ENCODE measurements at places on chromosomes 5 and 9.

DNA sequence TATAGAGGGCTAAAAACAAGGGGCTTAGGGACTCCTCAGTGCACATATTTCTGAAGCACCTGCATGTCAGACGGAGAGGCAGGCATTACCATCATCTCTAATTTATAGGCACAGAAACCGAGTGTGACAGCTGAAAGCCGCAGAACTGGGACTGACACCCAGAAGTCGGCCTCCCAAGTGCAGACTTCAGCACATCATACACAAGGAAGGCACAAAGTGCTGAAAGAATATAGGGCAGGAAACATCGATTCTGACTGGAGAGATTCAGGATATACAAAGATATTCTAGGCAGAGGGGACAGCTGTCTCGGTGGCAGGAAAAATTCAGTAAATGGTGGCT lies 11.2 kb downstream of the MRPS27 start:
- no peak for DNase-seq

DNA sequence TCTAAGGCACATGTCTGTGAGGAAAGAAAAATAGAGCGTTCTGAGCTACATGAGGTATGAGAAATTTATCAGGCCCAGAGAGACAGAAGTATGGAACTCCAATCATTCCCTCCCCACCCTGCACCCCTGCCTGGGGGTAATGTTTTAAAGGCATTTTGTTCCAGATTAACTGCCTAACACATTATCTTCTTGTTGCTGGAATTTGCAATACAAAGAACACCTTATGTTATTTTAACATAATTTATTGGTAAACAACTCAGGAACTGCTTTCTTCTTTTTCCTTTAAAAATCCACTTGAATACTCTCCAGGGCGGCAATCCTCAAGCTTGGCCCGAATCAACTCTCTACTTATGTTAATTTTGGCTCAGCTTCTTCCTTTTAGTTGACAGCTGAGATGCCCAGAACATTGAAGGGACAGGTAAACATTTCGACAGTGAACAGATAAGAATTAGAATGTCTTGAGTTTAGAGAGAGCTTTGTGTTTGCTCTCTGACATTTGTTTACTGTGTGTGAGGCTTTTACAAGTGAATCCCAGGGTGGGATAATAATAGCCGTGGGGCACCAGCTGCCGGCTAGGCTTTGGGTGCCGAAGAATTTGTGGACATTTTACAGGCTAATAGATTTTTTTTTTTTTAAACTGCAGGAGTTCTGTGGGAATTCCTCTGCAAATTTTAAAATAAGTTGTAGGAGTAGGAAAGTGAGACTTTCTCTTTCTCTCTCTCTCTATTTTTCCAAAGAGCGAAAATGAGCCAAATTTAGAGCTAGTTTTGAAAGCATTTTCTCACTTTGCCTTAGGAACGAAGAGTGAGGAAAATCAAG lies 96.4 kb upstream of the TAF11L2 start:
- DNase-seq, result no peak

DNA sequence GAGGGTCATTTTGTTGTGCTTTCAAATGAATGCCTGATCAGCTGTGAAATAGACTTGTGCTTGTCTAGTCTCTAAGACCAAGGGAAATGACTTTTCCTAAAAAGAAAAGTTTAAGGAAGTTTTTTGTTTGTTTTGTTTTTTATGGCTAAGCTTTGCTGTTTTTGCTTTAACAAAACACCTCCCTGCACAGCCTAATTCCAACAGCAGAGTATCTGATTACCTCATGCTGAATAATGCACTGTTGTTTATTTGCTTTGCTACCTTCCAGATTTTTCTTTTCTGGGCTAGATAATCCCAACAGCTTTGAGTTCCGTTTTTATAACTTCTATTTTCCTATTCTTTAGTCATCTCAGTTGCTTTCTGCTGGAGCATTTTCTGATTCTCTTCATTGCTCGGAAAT lies 95.8 kb downstream of the AOPEP start:
- no peak for DNase-seq

DNA sequence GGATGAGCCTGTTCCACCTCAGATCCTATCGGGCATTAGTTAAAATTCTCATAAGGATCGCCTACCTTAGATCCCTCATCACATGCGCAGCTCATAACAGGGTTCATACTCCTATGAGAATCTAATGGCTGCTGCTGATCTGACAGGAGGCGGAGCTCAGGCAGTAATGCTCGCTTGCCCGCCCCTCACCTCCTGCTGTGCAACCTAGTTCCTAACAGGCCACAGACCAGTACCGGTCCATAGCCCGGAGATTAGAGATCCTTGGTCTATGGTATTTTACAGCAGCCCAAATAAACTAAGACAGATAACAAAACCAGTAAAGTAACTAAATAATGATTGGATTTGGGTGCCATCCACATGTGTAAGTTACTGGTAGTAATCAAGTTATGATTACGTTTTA lies 17.5 kb downstream of the GOLPH3 start:
- DNase-seq, result no peak

DNA sequence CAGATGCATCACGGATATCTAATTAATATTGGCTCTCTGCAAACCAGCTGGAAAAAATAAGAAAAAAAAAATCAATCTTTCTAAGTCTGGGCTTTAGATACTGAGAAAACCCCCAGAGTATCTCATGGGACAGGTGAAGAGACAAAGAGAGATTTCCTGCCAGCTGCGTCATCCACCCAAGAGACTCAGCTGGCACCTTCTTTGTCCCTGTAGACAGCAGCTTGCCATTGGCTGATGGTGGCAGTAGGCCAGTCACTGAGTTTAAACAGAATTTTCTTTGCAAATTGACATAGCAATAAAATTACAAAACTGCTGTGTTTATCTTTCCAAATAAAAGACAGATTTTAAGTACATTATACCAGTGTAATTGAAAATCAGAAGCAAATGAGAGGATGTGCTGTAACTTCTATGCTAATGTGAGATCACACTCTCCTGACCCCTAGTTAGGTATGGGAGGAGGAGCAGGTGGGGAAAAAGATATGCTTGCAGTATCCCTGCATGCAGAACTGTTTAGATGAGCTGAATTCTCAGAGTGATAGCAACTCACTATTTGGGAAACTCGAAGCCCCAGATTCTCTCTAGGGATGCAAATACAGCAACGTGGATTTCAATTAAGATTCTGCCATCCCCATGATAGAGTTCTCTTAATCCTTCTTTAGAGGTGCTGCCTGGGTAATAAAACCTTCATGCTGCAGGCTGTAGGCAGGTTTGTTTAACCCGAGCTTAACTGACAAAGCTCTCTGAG lies 72.2 kb downstream of the NMUR2 start:
- no peak for DNase-seq

DNA sequence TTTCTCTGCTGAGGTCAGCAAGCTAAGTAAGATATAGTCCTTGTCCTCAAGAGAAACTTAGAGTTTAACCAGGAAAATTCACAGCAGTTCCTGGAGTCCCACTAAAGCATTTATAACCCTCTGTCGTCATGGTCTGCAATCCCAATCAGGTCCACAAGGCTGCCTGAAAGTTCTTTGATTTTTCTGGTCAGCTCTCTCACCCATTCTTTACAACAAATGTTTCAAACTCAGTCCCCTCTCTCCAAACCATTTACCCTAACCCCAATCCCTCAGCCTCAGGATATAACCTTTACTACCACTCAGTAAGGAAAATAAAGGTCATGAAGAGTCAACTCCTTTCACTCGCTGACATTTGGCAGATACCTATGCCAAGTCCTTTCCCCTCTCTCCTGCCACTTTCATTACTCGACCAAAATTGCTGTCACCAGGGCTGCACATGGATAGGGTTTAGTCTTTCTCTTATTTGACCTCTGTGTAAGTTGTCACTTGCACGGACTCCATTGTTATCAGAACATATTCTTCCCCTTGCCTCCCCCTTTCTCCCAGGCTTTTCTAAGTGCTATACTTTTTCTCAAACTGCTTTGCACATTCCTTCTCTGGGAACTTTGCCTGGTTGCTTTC lies 936.6 kb downstream of the NR2F1-AS1 start:
- no peak for DNase-seq

- no peak for DNase-seq
Measured at GRCh38 chr9:75090579-75090978, 2.3 kb downstream of the OSTF1 start.

- no peak for DNase-seq
Measured at GRCh38 chr9:20898885-20899554, 132.4 kb downstream of the HACD4 start.

- no peak for DNase-seq
Measured at GRCh38 chr9:131107760-131108159, 11.4 kb downstream of the AIF1L start.

- DNase-seq, result no peak
Measured at GRCh38 chr5:164358531-164359259, 853.3 kb downstream of the MAT2B start.

- DNase-seq, result no peak
Measured at GRCh38 chr5:33772380-33772897, 119.4 kb downstream of the ADAMTS12 start.

All from activated gamma-delta T cell treated with anti-CD3 and anti-CD28 coated beads, Interleukin-2, amount 50 U/mL, for 16 hours (primary cell).